Foreskin fibroblast (primary cell): ENCODE measurements at places on chromosomes 16 and 17.

GRCh38 chr16:85302848-85303353 lies 190.6 kb upstream of the CIBAR2 start:
- no peak for DNase-seq

DNA sequence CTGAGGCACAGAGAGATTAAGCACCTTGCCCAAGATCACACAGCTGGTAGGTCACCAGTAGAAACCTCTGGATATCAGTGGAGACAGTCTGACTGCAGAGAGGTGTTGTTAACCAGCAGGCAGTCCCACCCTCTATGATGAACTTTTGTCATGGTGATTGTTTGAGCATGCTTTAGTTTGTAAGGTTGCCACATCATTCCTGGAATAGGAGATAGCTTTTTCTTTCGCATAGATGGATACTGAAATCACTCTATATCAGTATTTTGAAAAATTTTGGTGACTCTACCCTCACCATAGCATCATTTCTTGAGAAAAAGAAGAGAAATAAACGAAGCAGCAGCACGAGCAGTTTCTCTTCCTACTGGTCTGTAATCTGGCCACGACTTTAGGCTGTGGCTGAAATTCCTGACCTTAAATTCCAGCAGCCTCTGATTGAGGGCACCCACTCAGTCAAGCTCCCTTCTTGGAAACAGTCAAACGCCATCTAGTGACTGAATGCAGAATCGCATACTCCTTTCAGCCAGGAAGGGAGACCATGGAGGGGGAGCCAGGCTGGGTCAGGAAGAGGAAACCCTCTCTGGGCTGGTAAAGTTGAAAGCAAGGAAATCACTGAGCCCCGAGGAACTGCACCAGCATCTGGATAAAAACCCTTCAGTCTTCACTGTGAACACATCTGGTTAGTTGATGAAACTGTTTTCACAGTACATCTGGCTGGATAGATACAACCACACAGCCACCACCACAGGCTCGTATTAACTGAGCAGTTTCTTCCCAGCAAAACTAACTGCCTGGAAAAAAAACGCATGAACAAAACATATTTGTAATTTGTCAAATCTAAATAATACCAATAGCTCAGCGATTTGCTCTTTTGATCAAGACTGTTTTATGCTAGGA lies 108.5 kb upstream of the XYLT1 start:
- peak; percentile 91 for DNase-seq

GRCh38 chr16:13756411-13757140 lies 163.4 kb upstream of the ERCC4 start:
- no peak for DNase-seq

GRCh38 chr17:78529871-78530670 lies 47.1 kb downstream of the DNAH17 start:
- DNase-seq, result no peak

DNA sequence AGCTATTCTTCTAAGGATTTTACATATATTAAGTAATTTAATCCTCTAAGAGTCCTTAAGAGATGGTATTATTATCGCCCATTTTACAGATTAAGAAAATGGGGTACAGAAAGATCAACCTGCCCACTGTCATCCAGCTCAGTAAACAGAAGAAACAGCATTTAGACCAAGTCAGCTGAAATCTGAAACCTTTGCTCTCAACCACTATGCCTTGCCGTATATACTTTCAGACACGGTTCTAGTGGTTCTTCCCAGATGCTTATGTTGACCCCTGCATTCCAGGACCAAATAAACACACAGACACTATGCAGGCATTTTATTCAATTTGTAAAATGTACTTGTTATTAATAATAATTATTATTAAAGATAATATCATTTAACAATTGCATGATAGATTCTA lies 854.8 kb downstream of the KCNJ2 start:
- DNase-seq, result no peak

GRCh38 chr16:17511340-17511739 lies 40.6 kb upstream of the XYLT1 start:
- DNase-seq, result peak; percentile 91

DNA sequence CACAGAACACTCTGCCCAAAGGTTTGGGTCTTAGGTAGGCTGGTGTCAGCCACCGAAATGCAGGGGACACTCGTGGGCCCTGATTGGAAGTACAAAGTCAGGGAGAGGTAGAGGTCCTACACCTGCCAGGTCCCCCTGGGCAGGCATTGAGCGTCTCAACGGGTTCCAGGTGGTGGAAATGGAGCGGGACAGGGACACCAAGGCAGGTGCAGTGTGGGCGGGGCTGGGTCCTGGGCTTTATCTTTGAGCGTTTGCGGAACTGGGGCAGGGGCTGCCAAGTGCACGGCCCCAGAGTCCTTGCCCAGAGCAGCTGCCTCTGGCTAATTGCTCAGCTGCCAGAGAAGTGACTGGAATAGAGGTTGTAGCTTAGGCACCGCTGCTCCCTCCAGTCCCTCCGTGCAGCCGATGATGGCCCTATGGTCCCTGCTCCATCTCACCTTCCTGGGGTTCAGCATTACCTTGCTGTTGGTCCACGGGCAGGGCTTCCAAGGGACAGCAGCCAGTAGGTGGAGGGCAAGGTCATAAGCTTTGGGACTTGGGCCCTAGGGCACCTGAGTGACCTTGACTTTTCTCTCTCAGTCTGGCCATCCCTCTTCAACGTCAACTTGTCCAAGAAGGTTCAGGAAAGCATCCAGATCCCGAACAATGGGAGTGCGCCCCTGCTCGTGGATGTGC lies at the start of gene ZACN:
Gene ZACN (plus strand): TSS at position 323 of the 675 bp plus-strand sequence. CDS start 83 bp downstream, at position 406.
- DNase-seq, result no peak

- peak; percentile 15 for DNase-seq
These were observed 55.1 kb downstream of the ATP2C2 start for GRCh38 chr16:84423416-84423837.

DNA sequence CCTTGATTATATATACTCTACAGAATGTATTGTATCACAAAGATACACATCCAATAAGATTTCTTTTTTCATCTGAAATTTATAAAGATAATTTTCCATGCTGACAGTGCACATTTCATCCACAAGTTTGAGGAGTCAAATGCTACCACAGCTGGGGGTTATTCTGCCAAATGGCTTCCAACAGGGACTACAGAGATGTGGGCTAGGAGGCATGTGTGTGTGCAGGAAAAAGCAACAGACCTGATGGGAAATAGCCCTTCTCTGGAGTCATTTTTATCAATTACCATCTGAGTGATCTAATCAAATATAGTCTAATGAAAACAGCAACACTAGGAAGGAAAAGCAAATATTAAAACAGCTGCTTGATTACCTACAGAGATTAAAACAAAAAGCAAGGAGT lies 290.5 kb downstream of the CEP112 start:
- DNase-seq, result no peak

DNA sequence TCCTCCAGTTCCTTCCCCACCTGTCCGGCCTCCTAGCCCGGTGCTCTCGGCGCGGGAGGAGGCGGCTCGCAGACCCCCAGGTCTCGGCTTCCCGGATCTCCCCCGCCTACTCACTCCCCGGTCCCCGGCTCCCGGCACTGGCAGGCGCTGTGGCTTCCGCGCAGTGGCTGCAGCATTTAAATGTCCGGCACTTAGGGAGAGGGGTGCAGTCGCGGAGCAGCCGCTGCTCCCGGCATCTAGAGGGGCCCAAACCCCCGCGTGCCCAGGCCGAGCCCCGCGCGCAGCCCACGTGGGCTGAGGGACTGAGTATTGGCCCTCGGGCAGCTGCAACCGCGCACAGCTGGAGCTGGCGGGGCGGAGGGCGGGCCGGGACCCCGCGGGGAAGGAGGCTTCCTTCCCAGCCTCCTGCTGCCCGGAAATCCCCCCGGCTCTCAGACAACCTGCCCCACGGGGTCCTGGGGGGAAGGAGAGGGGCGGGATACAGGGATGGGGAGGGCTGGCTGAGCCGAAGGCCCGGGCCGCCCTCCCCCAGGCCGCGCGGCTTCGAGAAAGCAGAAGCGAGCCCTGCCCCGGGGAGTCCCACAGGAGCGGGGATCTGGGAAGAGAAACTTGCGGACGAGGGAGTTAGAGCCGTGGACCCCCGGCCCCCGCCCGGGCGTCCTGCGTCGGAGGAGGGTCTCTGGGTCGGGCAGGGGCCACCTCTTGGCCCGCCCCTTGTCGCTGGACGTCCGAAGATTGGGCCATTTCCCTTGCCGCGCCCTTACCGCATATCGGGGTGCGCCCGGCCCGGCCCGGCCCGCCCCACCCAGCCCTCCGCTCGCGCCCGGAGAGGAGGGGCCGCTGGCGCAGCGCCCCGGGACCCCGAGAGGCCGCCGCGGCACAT lies at the start of gene MMP25:
Gene MMP25 (plus strand): TSS at position 804 of the 883 bp plus-strand sequence. CDS start 357 bp downstream, outside the sequence.
- no peak for DNase-seq

GRCh38 chr17:63786971-63787711 lies 13.2 kb downstream of the DDX42 start:
- no peak for DNase-seq

GRCh38 chr17:66775271-66775670 lies 59.6 kb upstream of the CACNG5 start:
- DNase-seq, result no peak

DNA sequence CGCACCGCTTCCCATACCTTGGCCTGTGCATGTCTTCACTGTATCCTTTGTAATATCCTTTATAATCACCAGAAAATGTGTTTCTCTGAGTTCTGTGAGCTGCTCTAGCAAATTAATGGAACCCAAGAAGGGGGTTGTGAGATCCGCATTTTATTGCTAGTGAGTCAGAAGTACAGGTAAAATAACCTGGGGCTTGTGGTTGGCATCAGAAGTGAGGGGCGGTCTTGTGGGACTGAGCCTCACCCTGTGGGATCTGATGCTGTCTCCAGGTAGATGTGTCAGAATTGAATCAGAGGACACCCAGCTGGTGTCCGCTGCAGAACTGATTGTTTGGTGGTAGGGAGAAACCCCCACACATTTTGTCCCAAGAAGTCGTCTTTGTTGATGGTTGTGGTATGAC lies 382.4 kb downstream of the SNX29 start:
- no peak for DNase-seq

GRCh38 chr17:40936976-40937375 lies 470 bp downstream of the KRT23 start:
- DNase-seq, result no peak

GRCh38 chr17:77489893-77490255 lies 349.1 kb downstream of the SEC14L1 start:
- peak; percentile 70 for DNase-seq

- DNase-seq, result no peak
These were observed 10.2 kb downstream of the CIBAR2 start for GRCh38 chr16:85101956-85102630.

DNA sequence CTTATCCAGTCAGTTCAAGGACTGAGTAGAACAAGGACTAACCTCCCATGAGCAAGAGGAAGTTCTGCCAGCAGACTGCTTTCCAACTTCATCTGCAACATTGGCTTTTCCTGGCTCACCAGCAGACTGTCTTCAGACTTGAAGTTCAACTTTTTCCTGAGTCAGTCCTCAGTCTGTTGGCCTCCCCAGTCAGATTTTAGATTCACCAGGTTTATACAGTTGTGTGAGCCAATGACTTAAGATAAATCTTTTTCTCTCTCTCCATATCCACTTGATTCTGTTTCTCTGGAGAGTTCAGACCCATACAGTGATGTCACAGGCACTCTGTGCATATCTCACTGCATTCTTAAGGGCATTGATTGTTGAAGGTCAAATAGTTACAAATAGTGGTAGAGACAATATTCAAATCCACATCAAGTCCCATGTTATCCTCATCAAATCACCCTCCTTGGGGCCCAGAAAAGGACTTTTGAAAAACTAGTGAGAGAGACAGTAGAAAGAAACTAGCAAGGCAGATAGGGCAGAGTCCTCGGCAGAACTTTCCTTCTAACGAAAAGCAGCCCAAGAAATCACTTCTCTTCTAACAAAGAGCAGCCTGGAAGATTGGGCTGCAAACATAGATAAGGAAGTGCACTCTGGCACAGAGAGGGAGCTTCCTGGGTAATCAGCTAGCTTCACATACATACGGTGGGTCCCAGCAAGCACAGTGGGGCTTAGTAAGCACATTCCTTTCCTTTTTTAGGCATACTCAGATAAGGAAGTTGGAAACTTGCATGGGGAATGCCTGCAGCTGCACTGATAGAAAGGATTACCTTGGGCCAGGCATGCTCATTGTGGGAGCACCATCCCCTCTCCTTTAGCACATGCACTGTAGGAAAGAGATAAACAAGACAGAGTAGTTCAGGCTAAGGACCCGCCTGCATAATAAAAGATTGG lies 132.3 kb upstream of the FAM20A start:
- peak; percentile 41 for DNase-seq

- no peak for DNase-seq
These were observed 77.4 kb upstream of the TOB1 start for GRCh38 chr17:50943575-50943933.

DNA sequence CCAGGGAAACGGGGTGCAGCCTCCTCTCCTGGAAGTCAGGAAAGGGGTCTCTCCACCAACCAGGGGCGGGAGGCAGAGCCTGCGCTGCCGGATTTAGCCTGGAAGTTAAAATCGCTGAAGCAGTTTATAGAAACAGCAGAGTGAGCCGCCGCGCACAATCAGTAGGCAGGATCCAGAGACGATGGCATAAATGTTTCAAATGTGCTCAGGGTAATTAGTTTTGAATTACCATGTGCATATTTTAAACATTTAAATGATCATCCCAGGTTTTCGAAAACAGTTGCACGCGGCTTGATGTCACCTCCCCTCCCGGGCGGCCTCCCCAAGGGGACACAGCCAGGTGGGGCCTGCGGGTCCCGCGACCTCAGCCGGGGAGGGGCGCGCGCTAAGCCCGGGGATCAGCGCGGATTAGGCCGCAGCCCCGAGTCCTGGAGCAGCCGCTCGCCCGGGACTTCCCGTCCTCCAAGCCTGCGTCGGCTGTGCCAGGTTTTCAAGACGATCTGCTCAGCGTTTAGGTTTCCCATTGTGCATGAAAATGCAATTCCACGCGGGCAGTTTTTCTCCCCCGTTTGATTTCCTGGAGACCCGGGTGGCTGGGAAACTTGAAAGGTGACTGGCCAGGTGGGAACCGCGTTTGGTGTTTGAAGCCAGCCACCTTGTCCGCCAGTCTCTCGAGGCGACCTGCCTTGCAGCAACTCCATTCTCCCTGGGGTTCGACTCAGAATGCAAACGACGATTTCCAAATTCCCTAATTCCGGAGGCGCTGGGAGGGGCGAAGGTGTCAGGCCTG lies 78.3 kb downstream of the RPA1 start:
- peak; percentile 33 for DNase-seq

GRCh38 chr17:156946-157345 lies 19.6 kb downstream of the SCGB1C2 start:
- DNase-seq, result no peak

DNA sequence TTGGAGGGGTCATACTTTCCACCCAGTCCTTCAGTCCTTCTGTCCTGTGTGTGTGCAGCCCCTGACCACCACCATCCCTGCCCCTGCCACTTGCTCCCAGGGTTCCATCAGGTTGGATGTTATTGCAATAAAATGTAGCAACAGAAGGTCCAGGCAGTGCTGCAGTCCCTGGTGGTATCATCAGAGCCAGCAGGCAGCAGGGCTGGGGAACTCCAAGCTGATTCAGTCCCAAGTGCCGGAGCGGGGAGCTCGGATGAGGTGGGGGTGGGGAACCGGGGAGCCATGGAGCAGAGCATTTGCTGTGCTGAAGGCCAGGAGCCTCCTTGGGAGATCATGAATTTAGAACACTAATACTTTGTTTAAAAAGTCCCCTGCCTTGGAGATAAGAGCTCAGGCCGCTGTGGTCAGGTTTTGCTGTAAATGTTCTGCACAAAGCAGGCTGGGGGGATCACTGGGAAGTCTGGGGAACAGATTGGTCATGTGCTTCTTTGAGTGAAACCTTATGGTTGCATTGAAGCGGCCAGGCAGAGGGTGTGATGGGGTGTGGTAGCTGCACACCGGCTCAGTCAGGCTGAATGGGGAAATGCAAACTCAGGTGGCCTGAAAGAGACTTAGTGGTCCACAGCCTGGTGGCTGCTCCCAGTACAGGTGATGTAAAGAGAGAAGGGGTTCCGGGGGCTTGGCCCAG lies 225.9 kb downstream of the SEC14L1 start:
- no peak for DNase-seq
